ENCODE measurements at places on chromosomes 4 and X.

DNA sequence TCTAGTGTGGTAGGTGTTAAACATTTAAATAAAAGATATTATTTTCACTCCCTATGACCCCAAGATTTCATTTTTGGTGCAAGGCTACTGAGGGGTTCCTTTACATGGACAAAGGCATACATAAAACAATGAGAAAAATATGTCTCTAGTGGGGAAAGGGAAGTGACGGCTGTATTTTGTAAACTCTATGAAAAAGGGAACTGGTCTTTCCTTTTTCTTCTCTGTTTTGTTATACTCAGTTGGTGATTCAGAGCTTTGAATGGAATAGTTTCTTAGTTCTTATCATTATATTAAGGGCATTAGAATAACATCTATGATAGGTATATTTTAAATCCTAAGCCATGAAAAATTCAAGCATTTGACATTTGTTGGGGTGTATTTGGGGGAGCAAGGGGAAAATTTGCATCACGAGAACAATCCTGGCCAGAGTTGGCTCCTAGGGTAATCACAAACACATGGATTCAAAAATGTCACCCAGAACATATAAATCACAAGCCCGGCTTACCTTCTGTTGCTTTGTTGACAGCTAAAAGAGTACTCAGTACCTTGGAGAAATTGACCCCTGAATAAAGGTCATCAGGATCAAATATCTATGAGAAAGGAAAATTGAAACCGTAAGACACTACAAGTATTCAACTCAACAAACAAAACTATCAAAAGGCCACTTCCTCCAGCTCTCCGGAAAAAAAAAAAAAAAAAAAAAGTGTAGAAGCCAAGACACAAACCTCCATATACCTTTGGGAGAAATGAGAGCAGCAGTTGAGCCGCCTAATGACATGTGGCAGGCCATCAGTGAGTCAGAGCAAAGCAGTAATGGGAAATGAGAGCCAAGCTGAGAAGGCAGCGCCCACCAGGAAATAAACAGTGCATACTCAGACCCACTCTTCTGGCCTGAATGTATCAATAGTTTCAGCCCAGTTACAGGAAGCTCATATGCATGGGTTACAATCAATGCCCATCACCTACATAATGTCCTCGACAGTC lies 33.4 kb downstream of the ARHGEF6 start:
- no peak for DNase-seq

DNA sequence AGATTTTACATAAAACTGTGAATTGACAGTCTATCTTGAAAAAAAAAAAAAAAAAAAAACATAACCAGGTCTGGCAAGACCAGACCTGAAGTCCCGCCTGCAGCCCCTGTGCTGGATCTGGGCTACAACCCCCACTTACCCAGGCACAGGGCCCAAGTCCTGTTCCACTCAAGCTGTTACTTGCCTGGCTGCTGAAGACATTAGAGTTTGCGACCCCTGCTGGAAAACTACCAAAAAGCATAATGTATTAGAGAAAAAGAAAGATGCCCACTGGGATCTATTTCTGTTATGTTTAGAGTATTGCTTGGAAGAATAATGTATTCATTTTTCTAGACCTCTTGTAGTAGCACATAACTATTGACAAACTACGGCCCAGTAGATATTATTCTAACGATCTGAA lies 4.7 kb downstream of the HS3ST1 start:
- DNase-seq = no peak

DNA sequence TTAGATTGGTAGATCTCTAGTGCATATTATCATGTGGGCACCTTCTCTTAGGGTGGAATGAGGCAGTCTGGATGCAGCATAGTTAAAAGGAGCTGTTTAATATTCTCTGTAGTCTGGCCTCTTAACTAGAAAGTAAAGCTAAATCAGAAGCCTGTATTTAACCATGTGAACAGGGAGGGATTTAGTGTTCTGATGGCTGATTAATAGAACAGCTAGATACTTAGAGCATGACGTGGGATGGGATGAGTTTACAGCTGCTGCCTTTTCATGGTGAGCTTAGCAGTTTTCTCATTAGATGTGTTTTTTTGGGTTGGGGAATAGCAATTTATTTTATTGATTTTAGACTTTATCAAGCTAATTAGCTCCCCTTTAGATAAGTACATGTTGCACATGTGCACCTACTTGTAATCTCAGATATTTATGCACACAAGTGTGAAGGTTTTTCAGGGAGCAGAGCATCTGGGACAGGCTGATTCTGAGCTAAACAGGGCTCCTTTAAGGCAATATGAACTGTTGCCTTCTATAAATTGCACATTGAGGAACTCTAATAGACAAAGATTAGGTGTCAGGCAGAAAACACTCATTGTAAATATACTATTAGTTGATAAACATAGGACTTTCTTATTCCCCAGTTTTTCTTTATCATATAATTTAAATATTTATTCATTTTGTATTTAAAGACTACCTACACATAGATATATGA lies 34.1 kb downstream of the YIPF6 start:
- DNase-seq = no peak

DNA sequence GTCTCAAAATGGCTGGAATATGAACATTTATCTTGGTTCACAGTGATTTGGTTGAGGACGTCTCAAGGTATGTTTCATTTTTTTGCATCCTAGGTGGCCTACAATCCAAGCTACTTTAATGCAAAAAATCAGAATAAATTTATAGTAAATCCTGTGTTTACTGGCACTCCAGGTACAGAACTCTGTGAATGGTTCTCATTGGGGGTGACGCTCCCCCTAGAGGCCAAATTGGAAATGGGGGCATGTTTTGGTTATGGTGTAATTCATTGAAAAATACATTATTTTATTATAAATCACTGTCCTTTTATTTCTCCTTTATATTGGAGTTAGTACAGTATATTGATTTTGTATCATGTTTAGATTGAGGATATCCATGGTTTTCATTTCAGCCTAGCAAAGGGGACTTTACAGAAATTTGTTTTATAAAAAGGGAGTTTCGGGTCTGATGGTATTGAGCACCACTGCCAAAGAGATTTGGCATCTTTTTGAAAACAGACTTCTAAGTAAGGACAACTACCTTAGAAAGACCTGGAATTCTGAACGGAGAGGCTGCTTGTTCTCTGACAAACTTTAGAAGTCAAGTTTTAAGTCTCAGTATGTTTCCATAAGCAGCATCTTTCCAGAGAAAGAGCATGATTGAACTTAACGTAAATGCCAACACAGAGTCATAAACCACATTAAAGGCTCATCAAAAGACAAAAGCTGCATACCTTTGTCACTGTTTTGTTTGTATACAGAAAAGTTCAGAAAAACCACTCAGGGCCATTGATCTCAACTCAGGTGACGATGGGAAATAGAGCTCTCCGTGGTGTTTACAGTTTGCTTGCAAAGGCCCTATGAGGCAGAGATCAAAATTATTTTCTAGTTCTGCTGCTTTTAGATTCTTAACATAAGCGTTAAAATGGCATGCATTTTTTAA lies 19.4 kb downstream of the MTM1 start:
- DNase-seq = peak; percentile 20

GRCh38 chr4:183906739-183907651 lies 1.9 kb downstream of the STOX2 start:
- DNase-seq = no peak
